ENCODE measurements at places on chromosomes 2 and 18.
A peak's percentile ranks its signal among the peaks of the same experiment; 100 is the strongest.

- DNase-seq, result no peak
These were observed 10.2 kb upstream of the TMEM247 start for GRCh38 chr2:46469116-46469515.

DNA sequence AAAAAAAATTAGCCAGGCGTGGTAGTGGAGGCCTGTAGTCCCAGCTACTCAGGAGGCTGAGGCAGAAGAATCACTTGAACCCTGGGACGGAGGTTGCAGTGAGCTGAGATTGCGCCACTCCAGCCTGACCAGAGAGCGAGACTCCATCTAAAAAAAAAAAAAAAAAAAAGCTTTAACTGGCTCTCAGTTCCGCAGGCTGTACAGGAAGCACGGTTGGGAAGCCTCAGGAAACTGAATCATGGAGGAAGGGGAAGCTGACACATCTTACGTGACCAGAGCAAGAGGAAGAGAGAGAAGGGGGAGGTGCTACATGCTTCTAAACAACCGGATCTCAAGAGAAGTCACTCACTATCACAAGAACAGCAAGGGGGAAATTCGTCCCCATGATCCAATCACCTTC lies 505.6 kb upstream of the SLC8A1 start:
- DNase-seq, result peak; percentile 79

GRCh38 chr2:137964066-137964858 lies at the start of gene HNMT:
HNMT (plus strand) TSS chr2:137964473; CDS start chr2:137964492, 19 bp downstream.
- peak; percentile 34 for DNase-seq

DNA sequence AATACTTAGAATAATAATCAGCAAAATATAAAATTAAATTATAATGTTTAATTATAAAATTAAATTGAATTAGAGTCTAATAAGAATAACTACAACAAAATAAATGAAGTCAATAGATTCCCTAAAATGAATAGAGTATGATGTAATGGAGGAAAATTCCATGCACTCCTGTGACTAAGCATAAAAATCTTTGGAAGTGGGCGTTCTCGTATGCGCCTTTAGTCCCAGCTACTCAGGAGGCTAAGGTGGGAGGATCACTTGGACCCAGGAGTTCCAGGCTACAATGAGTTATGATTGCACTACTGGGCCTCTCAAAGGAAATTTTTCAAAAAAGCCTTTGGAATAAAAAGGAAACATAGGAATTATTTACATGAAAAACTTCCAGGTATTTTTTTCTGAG lies 955.4 kb upstream of the POU3F3 start:
- no peak for DNase-seq

Measured in CMK (cell line).